ENCODE measurements at places on chromosomes 6 and 20.

GRCh38 chr20:4898282-4899244 lies 102.7 kb downstream of the SLC23A2 start:
- no peak for DNase-seq

DNA sequence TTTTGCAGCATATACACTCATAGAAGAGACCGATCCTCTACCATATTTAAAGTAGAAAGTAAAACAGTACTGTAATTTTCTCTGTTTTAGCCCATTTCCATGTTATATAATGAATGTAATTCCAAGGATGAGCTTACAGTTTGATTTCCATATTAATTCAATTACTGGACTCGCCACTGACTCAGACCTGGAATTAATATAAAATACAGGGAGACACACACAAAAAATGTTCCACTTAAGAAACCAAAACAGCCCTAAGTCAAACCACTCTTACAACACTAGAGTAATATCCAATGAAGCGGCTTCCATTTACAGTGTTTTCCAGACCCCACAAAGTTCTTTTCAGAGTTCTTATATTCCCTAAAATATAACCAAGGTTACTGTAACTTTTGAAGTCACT lies 110.6 kb downstream of the BACH2 start:
- DNase-seq, result no peak

DNA sequence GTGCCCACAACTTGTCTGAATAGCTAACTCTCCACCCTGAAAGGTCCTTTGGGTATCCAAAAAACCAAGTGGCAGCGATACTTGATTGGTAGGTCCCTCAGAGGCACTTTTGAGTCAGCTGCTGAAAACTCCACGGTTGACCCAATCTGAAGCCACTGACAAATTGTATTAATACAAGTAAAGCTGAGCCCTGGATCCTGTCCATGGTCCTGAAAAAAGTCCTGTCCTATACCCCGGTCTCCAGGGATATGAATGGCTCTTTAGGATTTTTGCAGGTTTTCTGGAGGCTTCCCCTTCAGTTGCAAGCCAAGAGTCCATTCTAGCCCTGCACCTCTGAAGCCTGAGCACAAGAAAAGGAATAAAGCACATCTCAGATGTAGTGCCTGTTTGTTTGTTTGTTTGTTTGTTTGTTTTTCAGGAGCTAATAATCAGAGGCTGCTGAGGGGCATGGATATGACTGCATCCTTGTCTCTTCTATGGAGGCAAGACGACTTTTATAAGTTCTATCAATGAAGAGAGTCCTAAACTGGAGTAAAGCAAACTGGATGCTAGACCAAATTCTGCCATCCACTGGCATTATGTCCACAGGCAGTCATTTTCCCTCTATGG lies 1.7 kb upstream of the SLC12A5 start:
- DNase-seq, result no peak

- DNase-seq, result no peak
These were observed 248.9 kb downstream of the TPBG start for GRCh38 chr6:82612475-82613039.

- DNase-seq, result no peak
These were observed 436.4 kb downstream of the TFAP2A start for GRCh38 chr6:9978480-9978879.

DNA sequence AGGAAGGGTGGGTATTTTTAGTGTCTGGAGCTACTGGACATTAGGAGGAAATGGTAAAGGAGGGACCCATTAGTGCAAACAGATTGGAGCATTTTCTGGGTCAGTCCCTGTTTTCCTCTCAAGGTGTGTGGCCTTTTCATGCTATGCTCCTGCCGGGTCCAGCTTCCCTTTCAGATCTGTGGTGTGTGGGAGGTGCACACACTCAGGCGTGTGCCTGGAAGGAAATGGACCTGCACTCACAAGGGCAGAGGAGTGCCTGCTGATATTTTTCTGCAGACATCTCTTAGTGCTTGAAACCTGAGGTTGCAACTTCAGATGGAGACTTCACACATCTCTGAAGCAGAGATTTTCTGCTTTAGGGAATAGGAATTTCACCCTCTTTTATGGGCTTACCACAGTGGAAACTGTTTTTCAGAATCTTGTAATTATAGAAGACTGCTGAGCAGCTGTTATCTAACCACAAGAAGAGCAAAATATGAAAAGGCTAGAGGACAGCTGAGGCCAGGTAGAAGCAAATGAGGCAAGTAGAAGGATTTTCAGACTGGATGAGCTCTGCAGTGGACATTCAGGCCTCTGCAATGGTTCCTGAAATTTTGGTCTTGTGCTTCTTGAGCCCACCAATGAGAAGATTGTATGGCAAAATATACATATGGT lies 764.3 kb downstream of the QKI start:
- no peak for DNase-seq

DNA sequence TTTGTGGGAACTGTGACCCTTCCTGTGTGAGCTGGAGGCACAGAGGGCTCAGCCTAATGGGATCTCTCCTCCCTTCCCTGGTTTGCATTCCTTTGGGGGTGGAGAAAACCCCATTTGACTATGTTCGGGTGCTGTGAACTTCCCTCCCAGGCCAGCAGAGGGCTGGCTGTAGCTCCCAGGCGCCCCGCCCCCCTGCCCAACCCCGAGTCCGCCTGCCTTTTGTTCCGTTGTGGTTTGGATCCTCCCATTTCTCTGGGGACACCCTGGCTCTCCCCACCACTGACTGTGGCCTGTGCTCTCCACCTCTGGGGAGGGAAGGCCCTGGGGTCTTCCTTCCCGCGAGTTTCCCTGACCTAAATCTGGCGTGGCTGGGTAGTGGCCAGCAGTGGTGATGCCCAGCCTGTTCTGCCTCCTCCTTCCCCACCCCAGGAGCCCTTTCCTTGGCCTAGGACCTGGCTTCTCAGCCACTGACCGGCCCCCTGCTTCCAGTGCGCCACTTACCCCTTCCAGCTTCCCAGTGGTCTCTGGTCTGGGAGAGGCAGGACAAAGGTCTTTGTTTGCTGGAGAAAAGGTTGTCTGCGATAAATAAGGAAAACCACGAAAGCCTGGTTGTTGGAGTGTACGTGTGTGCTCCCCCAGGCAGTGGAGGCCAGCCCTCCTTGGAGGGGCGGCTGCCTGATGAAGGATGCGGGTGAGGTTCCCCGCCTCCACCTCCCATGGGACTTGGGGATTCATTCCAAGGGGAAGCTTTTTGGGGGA lies 4.9 kb downstream of the VEGFA start:
- peak; percentile 54 for DNase-seq

DNA sequence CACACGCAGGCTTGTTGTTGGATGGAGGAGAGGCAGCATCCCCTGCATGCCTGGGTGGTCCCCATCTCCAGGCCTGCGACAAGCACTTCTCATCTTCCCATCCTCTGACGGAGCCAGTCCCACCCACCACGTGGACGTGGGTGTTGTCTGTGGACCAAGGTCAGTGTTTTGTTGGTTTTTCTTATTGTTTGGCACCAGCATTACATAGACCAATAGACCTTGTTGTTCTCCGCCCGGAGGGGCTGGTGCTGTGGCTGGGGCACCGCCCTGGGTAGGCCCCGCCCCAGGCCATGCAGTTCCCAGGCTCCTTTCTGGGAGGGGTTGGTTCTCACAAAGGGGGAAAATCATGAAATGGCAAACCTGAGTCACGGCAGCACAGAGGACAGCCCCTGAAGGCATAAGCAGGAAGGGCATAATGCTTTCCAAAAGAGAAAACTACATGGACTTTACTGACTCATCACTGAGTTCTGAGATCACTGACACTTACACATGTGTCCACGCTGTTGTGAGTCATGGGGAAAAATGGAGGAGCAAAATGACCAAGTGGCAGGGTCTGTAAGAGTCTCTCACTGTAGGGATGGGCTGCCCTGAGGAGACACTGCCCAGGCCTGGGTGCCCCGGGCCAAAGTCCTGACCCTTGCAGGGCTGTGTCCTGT lies 90.8 kb downstream of the THBS2 start:
- no peak for DNase-seq

GRCh38 chr20:47464380-47465101 lies 37.1 kb upstream of the NCOA3 start:
- DNase-seq, result no peak

- DNase-seq, result no peak
These were observed 23.8 kb downstream of the SYNDIG1 start for GRCh38 chr20:24493181-24493580.

All from memory B cell (primary cell).